Fibroblast of mammary gland (primary cell): ENCODE measurements at places on chromosomes 1 and 21.

GRCh38 chr1:232806186-232806510 is 932 bp downstream of the MAP10 start:
- no peak for DNase-seq

DNA sequence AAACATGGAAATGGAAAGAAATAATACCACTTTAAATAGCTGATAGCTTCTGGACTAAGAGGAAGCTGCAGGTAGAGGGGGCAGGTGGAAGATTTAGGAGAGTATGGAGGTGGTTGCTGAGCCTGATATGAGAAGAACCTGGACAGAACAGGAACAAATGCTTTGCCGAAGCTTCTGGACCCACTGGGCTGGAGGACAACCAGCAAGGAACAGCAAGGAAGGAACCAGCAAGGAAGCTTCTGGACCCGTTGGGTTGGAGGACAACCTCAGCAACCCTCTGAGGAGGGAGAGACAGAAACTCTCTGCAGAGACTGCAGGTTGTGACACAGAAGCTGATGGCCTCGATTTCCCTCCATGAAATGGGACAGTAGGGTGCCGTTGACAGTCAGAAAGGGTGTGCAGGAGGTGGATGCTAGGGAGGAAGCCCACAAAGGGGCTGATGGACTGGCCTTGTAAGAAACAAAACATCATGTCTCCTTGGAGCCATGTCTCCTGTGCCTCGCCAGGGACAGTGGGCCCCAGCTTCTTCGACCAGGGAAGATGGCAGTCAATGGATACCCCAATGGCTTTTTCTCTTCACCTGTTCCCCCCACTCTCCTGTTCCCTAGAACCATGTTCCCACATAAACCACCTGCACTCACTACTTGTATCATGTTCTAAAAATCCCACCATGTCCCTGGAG is 8.3 kb upstream of the WNT3A start:
- no peak for DNase-seq

- DNase-seq, result peak; percentile 97
Measured at GRCh38 chr1:222754366-222755139, 17.6 kb downstream of the FAM177B start.

DNA sequence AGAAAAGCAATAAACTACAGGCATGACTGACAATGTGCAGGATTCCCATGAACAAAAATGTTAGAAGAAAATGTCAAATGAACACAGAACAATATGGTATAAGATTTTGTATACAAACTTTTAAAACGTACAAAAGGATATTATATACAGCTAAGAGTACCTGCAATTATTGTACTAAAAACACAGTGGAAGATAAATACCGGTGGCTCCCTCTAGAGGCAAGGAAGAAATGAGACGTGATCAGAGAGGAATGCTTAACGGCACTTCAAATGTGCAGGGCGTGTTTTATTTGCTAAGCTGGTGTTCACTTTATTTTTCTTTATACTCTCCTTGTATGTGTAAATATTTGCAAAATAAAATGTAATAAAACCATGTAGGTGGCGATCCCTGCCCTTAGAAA is 191.8 kb upstream of the SAMSN1 start:
- peak; percentile 71 for DNase-seq

DNA sequence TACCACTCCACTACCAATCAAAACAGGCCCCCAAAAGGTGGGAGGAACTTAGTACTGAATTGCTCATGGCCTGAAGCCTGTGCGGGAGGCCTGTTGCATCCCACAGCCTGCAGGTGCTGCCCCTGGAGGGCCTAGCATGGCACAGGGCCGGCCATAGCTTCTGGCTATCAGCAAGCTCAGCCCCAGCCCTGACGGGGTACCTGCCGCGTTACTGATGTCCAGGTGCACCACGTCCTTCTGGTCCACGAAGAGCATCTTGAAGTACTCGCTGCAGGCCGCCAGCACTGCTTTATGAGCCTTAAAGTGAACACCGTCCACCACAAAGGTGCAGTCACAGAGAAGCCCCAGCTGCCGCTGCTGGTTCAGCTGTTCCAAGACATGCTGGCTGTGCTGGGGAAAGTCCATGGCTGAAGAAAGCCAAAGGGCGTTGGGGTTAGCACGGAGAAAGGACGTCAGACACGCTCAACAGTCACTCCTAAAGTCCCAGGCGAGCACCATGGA is 27.8 kb downstream of the ZBTB17 start:
- no peak for DNase-seq

GRCh38 chr1:229964281-229964680 is 102.8 kb upstream of the GALNT2 start:
- DNase-seq, result no peak

DNA sequence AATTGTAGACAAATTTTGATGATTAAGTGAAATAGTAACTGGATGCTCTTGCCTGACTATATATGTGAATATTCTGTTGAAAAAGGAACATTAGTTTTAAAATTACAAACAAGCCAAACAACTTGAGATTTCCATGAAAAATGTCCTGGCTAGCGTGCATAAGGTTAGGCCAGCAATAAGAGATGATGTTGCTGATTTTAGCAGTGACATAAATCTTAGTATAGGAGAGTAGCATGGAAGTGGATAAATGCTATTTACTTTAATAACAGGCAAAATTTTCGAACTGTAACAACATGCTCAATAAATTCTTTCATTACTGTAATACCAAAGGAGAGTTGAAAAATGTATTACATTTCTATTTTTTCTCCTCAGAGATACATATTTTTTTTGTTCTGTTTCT is 266.6 kb downstream of the LRRC7 start:
- no peak for DNase-seq

DNA sequence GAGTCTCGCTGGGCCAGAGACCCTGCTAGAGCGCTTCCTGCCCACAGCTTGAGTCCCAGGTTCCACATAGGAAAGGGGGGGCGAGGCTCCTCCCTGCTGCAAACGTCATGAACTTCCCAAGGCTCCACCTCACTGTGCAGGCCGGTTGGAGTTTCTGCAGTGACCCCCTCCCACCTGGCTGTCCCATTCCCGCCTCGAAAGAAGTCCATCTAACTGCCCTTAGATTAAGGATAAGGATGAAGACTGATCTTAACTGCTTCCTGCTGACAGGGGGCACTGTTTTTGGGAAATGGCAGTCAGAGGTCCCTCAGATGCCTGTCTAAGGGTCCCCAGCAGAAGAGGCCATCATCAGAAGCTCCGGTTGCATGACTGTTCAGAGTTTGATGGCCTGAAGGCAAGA is 62.7 kb downstream of the STUM start:
- DNase-seq, result no peak

DNA sequence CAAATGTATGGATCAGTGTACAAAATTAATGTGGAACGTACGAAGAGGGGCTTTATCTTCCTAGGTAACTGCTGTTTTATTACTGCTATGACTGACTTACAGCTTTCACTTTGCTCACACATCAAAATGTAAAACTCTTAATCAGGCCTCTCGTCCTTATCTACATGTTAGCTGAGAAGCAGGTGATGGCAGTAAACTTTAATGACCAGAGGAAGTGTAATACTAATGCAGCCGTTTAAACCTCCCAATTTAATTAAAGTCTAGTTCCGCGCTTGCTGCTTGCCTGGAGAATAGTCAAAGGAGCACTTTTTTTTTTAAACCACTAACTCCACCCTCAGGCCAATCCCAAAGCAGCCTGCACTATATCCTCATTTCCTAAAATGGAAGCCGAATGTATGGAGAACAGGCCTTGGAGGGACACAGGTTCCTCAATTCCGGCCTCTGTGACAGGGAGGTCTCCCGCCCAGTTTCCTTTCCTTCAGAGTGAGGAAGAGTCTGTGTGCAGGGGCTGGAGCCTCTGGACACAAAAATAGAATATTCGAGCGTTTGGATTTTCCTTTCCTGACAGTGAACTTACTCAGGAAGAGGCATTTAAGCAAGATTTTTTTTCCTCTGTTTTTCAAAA is 36.7 kb upstream of the RASAL2 start:
- peak; percentile 47 for DNase-seq

GRCh38 chr1:162368451-162368850 is 8.2 kb downstream of the SPATA46 start:
- no peak for DNase-seq

DNA sequence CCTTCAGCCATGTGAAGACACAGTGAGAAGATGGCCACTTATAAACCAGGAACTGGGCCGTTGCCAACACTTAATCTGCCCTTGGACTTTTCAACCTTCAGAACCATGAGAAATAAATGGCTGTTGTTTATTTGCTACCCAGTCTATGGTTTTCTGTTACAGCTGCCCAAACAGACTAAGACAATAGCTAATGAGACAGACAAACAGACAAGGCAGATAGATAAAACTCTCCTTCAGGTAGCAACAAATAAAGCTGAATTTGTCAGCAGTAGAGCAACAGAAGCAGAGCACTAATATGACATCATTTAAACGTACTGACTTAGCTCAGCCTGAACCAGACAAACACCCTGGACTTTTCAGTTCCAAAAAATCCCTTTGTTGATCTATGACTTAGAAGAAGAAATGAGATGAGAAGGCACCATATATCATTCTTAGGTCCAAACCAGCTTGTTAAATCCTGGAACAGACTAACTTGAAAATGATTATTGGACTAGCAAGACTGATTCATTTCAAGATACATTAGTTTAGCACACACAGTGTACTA is 27.0 kb downstream of the ZZZ3 start:
- peak; percentile 40 for DNase-seq

GRCh38 chr1:29145739-29146437 is 22.2 kb upstream of the TMEM200B start:
- peak; percentile 96 for DNase-seq

GRCh38 chr1:214566158-214567104 is 15.0 kb upstream of the PTPN14 start:
- peak; percentile 93 for DNase-seq

DNA sequence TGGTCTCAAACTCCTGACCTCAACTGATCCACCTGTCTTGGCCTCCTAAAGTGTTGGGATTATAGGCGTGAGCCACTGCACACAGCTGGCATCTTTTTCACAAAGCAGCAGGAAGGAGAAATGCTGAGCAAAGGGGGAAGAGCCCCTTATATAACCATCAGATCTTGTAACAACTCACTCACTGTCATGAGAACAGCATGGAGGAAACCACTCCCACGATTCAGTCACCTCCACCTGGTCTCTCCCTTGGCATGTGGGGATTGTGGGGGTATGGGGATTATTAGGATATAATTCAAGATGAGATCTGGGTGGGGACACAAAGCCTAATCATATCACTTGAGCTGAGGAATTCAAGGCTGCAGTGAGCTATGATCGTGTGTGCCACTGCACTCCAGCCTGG is 3.0 kb upstream of the MFSD2A start:
- no peak for DNase-seq

DNA sequence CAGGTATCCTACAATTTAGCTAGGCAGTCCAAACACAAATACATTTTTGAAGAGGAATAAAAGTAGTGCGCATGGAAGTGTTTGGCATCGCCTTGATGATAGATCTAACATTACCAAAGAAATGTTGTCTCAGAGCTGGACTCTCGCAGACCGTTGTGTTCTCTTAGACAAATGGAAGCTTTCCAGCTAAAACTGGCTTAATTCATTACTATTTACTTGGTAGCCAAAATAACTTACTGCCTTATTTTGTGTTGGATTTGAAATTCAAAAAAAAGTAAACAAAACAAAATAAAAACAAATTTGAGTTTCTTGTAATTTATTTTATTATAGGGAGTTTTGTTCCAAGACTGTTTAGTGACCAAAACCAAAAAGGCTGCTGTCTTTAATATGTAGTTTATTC is 51.6 kb downstream of the PDE4B start:
- no peak for DNase-seq

DNA sequence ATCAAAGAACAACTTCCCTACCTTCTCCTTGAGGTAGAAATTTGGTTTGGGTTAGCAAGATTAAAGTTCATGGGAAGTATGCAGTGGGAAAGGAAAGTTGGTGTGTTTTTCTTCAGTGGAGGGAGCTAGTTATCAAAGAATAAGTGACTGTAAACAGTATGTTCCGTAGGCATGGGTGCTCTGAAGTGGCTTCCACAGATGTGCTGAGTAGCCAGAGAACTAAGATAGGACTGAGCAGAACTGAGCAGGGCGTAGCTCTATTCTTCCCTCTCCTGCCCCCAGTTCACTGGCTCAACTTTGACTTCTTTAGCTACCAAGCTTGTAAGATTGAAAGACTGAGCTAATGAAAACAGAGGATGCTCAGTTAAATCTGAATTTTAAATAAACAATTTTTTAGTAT is 3.4 kb downstream of the ADCY10 start:
- DNase-seq, result no peak

DNA sequence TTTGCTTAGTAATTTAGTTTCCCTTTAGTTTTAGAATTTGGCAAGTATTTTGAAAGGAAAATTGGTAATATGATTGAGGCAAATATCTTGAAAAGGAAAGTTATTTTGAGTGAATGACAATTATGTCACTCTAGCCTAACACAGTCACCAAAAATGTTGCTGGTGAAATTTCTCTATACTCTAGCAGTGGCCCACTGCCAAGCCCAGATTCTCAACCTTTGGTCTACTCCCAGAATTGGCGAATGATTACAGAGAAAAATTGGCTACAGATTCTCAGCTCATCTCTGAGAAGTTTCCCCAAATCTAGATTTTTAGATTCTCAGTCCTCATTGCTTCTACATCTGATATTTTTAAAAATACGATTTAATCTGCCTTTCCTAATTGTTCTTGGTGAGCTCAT is 84.9 kb downstream of the PIGK start:
- DNase-seq, result peak; percentile 31

DNA sequence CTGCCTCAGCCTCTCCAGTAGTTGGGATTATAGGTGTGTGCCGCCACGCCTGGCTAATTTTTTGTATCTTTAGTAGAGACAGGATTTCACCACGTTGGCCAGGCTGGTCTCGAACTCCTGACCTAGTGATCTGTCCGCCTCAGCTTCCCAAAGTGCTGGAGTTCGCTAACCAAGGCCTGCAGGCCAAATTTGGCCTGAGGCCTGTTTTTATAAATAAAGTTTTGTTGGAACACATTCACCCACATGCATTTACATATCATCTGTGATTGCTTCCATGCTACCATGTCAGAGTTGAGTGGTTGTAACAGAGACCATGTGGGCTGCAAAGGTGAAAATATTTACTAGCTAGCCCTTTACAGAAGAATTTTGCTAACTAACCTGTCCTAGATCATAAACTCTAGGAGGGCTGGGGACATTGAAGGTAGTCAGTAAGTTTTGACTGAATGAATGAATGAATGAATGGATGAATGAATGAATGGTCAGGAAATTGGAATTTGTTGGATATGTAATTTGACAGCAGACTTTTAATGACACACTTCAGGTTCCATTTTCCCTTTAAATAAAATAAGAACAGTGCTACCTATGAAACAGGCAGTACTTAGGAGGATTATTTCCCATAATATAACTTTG is 38.4 kb downstream of the ROR1 start:
- no peak for DNase-seq

DNA sequence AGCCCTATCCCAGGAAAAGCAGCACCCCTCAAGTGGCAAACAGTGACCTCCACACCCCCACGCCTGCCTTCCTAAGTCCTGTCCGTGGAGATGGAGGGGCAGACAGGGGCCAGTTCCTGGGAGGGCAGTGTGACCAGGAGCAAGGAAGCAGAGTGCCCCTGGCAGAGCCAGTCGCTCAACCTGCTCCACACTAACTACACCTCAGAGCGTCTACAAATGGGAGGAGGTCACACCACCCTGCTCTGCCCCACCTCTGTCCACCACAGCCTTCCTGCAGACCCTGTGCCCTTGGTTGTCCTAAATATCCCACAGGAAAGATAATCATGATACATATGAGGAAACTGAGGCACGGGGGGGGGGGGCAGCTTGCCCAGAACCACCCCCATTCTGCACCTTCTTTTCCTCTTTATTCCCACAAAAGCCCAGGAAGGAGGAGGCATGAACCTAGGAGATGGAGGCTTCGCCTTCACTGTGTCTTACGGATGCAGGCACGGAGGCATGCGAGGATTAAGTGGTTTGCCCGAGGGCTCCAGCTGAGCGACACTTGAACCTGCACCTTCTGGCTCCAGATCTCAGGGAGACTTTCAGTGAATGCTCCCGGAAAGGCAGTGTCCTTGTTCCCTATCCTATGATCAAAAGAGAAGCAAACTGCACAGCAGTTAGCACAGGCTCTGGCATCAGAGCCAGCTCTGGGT is 42.7 kb upstream of the SELENON start:
- DNase-seq, result no peak
